ENCODE measurements at places on chromosomes 12 and 14.
A peak's percentile ranks its signal among the peaks of the same experiment; 100 is the strongest.

DNA sequence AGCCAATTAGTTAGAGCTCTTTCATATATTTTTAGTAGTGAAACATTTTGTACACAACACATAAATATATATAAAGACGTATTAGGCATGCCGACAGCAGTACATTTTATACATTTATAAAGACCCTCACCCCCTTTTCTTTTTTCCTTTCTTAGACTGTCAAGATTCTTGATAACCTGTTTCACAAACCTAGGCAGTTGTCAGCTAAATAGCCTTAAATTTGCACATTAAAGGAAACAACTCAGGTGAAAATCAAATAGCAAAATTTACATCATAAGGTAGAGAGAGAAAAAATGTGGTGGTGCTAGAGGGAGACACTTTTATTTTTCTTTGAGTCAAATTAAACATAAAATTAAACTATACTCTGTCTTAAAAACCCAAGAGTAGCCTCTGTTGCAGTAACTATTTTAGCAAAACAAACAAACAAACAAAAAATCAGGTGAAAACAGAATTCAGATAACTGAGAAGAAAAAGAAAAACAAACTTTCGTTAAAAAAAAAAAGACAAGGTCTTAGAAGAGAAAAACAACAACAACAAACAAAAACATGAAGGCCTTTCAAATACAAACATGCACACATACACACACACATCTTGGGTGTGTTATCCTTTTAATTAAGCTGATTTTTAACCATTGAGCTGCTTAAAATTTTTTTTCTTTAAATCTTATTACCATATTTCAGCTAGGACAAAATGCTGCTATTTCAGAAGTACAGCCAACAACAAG, 23.1 kb upstream of the SLC7A8 start:
- DNase-seq = no peak

GRCh38 chr12:104600036-104600712, 143.4 kb downstream of the CHST11 start:
- DNase-seq = no peak

DNA sequence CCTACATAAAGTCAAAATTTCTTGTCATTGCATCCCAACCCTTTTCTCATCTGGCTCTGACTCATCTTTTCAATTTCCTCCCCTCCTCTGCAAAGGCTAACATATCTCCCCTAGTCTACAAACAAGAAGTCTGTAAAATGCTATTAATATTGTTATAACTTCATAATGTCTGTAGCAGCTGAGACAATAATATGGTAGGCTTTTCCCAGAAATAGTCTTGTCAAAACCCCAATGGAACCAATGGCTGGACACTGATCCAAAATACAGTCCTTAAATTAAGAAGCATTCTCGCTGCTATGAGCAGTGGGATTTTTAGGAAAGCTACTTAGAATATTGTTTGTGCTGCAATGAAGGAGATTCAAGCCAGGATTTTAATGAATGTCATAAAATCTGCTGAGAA, 131.4 kb downstream of the KLHL28 start:
- no peak for DNase-seq

GRCh38 chr14:82385048-82385447, 851.4 kb upstream of the SEL1L start:
- DNase-seq = no peak

DNA sequence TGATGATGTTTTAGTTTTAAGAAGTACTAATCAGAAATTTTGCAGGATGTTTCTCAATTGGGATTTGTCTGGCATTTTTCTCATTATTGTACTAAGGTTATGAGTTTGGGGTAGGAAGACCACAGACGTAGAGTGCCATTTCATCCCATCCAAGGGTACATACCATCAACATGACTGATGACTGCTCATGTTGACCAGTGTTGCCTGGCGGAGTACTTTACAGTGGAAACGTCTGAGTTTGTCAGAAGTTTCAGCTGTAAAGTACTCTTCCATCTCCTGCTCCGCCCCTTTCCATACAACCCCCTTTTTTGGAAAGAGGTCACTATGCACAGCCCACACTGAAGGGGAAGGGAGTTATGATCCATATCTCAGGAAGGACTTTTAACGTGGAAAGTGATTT, 74.2 kb downstream of the RCOR1 start:
- DNase-seq = no peak

DNA sequence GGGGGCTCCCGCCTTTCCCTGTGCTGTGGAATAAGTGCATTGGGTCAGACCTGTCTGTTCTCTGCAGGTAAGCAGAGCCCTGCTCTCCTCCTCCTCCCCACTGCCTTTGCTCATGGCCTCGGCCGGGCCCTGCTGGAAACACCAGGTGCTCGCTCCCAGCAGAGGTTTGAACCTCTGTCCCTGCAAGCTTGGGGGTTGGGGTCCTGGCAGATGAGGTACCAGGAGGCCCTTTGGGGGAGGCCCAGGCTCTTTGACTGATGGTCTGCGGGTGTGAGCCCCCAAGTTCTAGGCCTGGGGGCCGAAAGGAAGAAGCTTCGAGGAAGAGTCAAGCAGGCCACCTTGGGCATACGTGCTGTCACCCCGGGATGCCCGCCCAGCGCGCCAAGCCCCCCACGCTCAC, 22.1 kb upstream of the CEP170B start:
- DNase-seq = no peak

- peak; percentile 68 for DNase-seq
These were observed 72.9 kb upstream of the KRAS start for GRCh38 chr12:25323581-25323982.

DNA sequence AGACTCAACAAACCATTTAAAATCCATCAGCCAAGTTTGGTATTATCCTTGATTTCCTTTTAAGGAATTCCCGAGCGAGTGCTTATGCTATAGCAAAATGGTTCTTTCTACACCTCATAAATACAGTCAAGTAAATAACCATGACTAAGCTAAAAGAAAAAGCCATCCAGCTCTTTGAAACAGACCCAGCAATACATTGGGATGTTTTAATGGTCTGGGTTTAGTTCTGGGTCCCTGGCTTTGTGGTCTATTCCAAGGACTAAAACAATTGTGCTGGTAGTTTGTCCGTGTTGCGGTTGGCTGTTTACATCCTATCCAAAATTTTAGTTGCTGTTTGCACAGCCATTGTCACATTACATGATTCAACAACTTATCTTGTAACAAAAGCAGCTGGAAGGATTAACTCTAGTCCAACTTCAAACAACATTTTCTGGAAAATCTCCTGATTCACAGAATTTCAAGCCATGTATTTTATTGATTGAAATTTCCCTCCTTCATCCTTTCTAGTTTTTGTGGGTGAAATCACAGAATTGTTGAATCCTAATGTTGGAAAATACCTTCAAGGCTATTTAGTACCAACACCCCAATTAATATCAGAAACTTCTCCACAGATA, 19.6 kb downstream of the KLRB1 start:
- DNase-seq = no peak

DNA sequence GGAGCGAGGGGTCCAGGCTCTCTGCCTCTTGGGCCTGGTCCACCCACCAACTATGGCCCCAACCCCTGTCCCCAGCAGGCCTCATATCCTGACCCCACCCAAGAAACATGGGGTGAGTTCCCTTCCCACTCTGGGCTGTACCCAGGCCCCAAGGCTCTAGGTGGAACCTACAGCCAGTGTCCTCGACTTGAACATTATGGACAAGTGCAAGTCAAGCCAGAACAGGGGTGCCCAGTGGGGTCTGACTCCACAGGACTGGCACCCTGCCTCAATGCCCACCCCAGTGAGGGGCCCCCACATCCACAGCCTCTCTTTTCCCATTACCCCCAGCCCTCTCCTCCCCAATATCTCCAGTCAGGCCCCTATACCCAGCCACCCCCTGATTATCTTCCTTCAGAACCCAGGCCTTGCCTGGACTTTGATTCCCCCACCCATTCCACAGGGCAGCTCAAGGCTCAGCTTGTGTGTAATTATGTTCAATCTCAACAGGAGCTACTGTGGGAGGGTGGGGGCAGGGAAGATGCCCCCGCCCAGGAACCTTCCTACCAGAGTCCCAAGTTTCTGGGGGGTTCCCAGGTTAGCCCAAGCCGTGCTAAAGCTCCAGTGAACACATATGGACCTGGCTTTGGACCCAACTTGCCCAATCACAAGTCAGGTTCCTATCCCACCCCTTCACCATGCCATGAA, 8.6 kb downstream of the ARHGAP9 start:
- no peak for DNase-seq

DNA sequence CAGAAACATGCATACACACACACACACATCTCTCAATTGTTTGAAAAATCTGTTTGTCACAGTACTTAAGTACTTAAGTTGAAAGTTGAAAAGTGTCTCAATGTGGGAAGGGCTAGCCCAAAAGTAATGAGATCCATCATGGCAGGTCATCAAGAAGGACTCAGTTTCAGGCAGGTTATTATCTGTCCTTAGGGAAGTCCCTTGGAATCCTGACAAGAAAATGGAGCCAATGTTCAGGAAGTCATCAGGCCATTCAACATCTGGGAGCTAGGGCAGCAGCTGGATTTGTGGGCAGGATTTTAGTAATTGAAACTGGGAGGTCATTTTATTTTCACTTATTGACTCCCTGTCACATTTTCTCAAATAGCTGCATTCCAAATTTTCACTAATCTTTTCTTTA, 56.0 kb downstream of the MSRB3 start:
- no peak for DNase-seq

DNA sequence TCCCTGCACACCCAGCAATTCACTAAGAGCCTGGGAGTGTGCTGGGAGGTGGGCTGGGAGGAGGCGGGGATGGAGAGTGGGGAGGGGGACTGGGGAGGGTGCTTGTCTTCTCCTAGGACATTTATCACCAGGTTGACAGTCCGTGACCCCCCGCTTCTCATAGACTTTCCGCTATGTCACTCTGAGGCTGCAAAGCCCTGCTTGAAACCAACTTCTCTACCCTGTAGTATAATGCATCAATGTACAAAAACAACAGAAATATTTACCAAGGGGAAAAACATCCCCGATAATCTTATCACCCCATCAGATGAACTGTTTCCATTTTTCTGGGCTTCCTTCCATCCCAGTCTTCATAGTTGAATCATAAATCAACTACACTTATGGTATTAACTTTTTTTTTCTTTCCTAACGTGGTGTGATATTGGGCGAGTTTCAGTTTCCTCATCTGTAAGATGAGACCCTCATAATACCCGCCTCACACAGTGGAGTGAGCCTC, 28.6 kb upstream of the BATF start:
- no peak for DNase-seq

Measured in RPMI8226 (cell line).